ENCODE measurements at places on chromosomes 2 and 18.

DNA sequence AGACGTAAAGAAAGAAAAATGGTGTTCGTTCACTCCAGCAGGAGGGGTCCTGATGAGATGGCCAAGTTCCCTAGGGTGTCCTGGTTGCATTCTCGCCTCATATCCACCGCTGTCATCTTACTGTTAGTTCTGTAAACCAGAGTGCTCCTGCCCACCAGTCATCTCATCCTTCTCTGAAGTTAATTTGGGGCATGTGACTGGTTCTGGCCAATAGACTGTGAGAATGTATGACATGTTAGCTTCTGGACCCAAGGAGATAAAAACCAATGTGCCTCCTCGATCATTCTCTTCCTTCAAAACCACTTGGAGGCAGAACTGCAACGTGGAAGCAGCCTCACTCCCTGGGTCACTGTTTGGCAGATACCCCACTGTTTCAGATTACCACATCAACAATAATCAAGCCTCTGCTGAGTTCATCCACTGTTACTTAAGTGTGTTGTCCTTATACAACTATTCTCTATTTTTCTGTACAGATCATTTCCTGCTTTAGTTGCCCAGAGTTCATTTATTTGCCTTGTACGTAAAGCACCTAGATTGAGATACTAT lies 759.1 kb downstream of the TSN start:
- H3K36me3 ChIP-seq: no peaks in the 10 kb centered on the region
- no peaks in the 10 kb centered on the region for H3K27me3 ChIP-seq
- no peaks in the 10 kb centered on the region for H3K4me1 ChIP-seq
- H3K4me3 ChIP-seq: no peak overlapping the region

GRCh38 chr18:62979176-62979575 lies 263.8 kb downstream of the PHLPP1 start:
- H3K4me3 ChIP-seq: no peak overlapping the region
- no peak for DNase-seq
- no peak overlapping the region for H3K27ac ChIP-seq
- H3K4me1 ChIP-seq: no peaks in the 10 kb centered on the region
- no peaks in the 10 kb centered on the region for H3K36me3 ChIP-seq
- no peaks in the 10 kb centered on the region for H3K27me3 ChIP-seq

GRCh38 chr2:136645236-136645828 lies 120.0 kb upstream of the THSD7B start:
- H3K4me3 ChIP-seq: no peak overlapping the region
- H3K36me3 ChIP-seq: no peaks in the 10 kb centered on the region
- H3K27me3 ChIP-seq: no peaks in the 10 kb centered on the region
- no peak overlapping the region for H3K27ac ChIP-seq
- no peak for DNase-seq

DNA sequence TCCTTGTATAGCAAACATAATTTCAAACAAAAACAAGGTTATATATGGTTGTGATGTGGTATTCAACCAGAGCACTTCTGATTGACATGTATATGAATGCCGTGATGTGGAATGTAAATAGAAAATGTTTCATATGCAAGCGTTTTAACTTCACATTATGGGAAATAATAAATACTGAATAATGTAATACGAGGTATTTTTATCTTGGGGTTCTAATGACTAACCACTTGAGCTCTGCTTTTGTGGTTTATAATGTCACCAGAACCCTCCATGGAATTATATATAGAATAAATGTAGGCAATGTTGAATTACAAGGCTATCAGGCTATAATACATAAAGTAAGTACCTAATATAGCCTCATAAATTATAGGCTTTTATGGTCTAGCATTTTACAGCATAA lies 72.4 kb downstream of the ZNF521 start:
- H3K36me3 ChIP-seq: no peaks in the 10 kb centered on the region
- H3K27me3 ChIP-seq: no peaks in the 10 kb centered on the region
- H3K4me1 ChIP-seq: peaks cover 2% of the 10 kb centered on the region
- H3K4me3 ChIP-seq: no peak overlapping the region
- no peak overlapping the region for H3K27ac ChIP-seq
- no peak for DNase-seq

DNA sequence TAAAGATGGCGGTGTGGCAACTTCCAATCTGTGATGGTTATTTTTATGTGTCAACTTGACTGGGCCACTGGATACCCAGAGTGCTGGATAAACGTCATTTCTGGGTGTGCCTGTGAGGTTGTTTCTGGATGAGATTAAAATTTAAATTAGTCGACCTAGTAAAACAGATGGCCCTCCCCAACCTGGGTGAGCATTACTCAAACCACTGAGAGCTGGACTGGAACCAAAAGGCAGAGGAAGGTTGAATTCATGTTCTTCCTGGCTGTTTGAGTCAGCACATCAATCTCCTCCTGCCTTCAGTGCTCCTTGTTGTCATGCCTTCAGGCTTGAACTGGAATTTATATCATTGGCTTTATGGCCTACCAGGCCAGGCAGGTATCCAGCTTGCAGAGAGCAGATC lies 190.8 kb upstream of the RGPD4 start:
- H3K27ac ChIP-seq: no peak overlapping the region
- no peaks in the 10 kb centered on the region for H3K4me1 ChIP-seq
- H3K36me3 ChIP-seq: no peaks in the 10 kb centered on the region

DNA sequence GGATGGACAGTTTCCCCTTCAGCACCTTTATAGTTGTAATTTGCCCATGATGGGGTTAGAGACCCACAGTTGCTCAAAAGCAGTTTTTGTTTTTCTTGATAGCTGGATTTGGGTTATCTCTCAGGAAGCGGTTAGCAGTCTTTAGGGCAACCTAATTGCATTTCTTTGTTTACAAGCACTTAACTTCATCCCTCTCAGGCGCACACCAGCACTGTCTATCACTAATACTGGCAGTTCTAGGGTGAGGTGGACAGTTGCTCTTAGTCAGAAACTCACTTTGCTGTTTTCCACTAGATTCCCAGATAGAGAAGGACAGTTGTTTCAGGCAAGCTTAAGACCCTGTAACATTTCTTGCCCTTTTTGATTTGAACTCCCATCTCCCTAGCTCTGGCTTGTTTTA lies 146.0 kb downstream of the AGAP1 start:
- DNase-seq: no peak
- peaks cover 19% of the 10 kb centered on the region for H3K4me1 ChIP-seq
- H3K27ac ChIP-seq: peak overlapping the region; percentile 42
- H3K4me3 ChIP-seq: no peak overlapping the region
- no peaks in the 10 kb centered on the region for H3K36me3 ChIP-seq

DNA sequence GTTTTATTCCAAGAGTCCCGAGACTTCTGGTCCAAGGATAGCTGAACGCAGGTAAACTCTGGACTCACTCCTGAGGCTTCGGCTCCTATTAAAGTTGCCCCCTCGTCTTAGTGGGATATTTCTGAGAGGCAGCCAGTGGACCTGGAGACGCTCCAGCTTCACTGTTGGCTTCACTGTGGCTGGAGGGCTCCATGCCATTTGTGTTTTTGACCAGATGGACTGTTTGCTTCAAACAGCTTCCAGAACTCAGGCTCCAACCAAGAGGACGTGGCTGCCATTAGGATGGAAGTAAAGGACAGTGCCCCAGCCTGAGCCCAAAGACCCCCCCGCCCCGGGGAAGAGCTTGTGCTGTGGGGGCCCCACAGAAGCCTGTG lies 94.4 kb upstream of the LDAH start:
- H3K4me3 ChIP-seq: no peak overlapping the region
- DNase-seq: no peak
- no peak overlapping the region for H3K27ac ChIP-seq
- H3K36me3 ChIP-seq: no peaks in the 10 kb centered on the region

DNA sequence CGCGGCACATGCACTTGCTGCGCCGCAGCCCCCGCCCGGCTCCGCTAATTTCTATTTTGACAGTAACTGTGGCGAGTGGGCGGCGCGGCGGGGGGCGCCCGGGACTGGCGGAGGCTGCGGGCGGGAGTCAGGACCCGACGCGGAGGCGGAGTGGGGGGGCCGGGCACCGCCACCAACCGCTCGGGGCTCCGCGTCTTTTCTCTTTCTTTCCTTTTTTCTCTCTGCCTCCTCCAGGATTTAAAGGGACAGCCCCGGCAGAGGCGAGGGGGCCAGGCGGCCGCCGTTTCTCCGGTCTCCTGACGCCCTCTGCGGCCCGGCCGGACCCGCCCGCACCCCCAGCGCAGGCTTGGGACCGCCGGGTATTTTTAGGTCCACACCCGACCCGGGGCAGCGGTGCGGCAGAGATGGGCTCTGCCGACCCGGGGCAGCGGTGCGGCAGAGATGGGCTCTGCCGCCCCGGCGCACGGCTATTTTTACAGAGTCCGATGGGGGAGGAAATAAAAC lies 460 bp upstream of the ZBTB7C start:
- no peaks in the 10 kb centered on the region for H3K36me3 ChIP-seq
- H3K27me3 ChIP-seq: peaks cover 52% of the 10 kb centered on the region
- DNase-seq: peak; percentile 40
- H3K4me1 ChIP-seq: peaks cover 7% of the 10 kb centered on the region

DNA sequence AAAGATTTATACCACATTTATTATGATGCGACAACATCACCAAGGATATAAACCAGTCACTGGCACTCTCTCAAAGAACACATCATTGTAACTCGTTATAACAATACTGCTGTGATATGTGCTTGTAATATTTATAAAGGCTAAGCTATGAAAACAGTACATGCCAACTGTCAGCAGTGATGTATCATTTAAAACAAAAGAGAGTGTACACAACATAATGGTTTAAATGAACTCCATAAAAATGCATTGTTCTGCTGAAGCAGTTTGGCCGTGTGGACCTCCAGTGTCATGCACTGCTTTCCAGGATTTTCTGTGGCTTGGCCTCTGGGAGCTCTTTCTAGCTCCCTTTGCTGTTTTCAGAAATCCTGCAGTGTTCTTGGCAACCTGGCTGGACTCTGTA lies 215.6 kb downstream of the MTX2 start:
- H3K4me3 ChIP-seq: no peak overlapping the region
- peaks cover 3% of the 10 kb centered on the region for H3K27me3 ChIP-seq
- DNase-seq: peak; percentile 14
- H3K36me3 ChIP-seq: no peaks in the 10 kb centered on the region
- H3K27ac ChIP-seq: no peak overlapping the region

DNA sequence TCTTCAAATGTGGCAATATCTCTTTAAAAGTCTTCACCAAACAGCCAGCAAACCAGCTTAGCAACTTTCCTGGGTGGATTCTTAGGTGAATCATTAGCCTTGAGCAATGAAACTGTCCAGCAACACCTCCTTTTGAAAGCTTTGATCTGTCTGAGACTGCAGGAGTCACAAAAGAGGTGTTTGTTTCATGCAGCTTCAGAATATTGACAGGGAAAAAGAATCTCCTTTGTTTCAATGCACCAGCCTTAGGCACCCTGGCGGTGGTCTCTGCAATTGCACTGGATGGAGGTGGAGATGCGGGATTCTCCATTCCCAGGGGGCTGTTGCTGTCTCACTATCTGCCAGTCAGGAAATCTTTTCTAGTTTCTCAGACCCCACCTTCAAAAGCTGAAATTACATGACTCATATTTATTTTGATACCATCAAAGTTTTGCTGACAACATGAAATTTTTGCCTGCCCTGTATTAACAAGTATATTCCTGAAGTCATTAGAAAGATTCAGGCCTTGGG lies 76.0 kb upstream of the DSG1 start:
- H3K4me3 ChIP-seq: no peak overlapping the region
- peak overlapping the region; percentile 78 for H3K27ac ChIP-seq
- peaks cover 38% of the 10 kb centered on the region for H3K4me1 ChIP-seq

GRCh38 chr2:28293416-28293815 lies 99.2 kb upstream of the FOSL2 start:
- no peak overlapping the region for H3K4me3 ChIP-seq
- H3K36me3 ChIP-seq: no peaks in the 10 kb centered on the region

GRCh38 chr18:42429196-42429595 lies 474.2 kb downstream of the PIK3C3 start:
- no peaks in the 10 kb centered on the region for H3K27me3 ChIP-seq
- no peaks in the 10 kb centered on the region for H3K36me3 ChIP-seq
- H3K4me1 ChIP-seq: no peaks in the 10 kb centered on the region
- H3K27ac ChIP-seq: no peak overlapping the region
- no peak for DNase-seq

DNA sequence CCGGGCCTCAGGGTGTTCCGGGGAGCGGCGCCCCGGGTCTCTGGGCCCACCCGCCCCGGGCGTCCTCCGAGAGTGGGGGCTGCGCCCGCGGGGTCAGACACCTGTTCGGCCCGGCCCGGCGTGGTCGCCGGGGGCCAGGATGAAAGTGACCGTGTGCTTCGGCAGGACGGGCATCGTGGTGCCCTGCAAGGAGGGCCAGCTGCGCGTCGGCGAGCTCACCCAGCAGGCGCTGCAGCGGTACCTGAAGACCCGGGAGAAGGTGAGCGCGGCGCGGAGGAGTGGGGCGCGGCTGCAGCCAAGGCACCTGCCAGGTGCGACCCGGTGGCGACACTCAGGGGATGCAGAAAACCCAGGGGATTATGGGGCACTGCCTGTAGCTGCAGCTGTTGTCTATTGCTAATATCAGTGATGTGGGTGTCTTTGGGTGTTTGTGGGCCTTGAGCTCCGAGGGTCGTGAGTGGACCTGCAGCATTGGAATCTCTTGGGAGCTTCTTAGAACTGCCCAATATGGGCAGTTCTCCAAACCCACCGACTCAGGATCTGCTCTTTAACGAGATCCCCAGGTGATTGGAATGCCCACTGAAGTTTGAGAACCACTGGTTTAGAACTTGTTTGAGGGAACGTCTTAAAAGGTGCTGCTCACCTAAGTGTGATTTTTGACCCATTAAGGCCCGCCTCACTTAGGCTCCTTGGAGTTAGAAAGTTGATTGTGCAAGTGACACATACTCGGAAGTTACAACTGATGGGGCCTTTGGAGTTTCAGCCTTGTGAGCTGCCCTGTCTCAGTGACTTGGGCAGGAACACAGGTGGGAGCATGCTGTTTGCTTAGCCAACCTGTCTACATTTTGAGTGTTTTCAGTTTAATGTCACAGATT lies 823 bp downstream of the PARD3B start:
- H3K4me3 ChIP-seq: peak overlapping the region; percentile 85
- peak overlapping the region; percentile 96 for H3K27ac ChIP-seq
- peak; percentile 61 for DNase-seq
- no peaks in the 10 kb centered on the region for H3K27me3 ChIP-seq

GRCh38 chr2:214807653-214808052 lies 1.8 kb downstream of the BARD1 start:
- H3K27me3 ChIP-seq: no peaks in the 10 kb centered on the region
- H3K27ac ChIP-seq: peak overlapping the region; percentile 85
- no peak for DNase-seq
- no peaks in the 10 kb centered on the region for H3K36me3 ChIP-seq

DNA sequence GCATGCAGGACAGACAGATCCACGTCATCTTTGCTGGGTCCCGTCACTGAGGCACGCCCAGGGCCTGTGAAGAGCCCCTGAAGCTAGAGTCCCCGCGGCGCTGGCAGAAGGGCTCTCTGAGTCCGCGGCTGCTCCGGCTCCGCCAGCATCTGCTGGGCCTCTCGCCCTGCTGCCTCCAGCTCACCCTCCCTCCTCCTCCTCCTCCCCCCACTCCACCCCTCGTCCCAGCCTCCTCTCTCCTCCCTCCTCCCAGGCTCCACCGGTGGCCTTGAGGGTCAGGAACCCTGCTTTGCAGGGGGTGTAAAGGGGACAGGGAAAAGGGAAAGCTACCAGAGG lies at the start of gene TNS1:
TSS of gene TNS1 (minus strand) at position 151 of the 336 bp plus-strand sequence. CDS start at position 28, 123 bp downstream.
- DNase-seq: peak; percentile 44
- H3K4me3 ChIP-seq: no peak within 1 kb of the TSS
- H3K36me3 ChIP-seq: no peaks in the 10 kb centered on the region
- peaks cover 10% of the 10 kb centered on the region for H3K4me1 ChIP-seq
- H3K27ac ChIP-seq: peak within 1 kb of the TSS; percentile 93
